ENCODE measurements at places on chromosomes 12 and 14.

- DNase-seq, result no peak
Measured at GRCh38 chr14:105166571-105167302, 1.8 kb downstream of the JAG2 start.

DNA sequence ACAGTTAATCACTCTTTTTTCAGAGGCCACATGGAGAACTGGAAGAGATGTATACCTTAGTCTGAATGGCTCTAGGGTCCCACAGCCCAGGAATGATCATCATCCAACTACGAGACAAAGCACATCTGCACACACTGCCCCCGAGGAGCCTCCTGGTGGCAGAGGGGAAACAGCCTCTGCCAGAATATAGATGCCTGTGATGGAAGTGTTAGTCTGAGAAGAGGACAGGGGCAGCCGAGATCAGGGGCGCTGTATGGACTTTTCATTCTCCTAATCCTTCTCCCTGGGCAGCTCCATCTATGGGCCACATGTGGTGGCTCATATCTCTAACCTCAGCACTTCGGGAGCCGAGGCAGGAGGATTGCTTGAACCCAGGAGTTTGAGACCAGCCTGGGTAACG lies 82.8 kb upstream of the CAPRIN2 start:
- no peak for DNase-seq

GRCh38 chr14:29671034-29671433 lies 256.6 kb downstream of the PRKD1 start:
- no peak for DNase-seq

DNA sequence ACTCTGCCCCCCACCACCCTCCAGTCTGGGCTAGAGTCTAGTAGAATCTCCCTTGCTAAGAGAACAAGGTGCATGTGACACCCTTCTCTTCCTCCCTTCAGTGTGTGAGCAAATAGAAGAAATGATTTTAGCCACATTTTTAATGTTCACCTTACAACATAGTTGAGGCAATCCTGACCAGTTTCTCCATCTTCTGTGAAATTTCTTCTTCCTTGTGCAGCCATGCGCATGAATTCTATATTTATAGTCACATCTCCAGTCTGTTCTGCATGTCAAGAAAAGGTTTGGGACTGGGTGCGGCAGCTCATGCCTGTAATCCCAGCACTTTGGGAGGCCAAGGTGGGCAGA lies 9.5 kb upstream of the LTA4H start:
- no peak for DNase-seq

DNA sequence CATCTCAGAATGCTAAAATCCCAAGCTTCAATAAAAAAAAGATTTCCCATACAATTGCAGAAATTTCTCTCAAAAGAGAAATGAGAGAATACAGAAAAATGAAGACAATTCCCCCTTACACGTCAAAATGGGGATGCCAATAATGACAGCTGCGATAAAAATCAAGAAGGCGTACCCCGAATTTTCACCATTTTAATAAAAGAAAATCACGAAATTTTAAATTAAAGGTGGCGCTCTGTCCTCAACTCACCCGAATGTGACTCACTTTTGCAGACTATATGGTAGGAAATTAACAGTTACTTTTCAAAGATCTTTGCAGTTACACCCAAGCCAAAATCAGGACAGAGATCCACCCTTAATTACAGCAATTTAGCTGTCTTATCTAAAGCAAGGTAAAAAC lies 2.1 kb downstream of the ATP2B1 start:
- DNase-seq, result no peak

DNA sequence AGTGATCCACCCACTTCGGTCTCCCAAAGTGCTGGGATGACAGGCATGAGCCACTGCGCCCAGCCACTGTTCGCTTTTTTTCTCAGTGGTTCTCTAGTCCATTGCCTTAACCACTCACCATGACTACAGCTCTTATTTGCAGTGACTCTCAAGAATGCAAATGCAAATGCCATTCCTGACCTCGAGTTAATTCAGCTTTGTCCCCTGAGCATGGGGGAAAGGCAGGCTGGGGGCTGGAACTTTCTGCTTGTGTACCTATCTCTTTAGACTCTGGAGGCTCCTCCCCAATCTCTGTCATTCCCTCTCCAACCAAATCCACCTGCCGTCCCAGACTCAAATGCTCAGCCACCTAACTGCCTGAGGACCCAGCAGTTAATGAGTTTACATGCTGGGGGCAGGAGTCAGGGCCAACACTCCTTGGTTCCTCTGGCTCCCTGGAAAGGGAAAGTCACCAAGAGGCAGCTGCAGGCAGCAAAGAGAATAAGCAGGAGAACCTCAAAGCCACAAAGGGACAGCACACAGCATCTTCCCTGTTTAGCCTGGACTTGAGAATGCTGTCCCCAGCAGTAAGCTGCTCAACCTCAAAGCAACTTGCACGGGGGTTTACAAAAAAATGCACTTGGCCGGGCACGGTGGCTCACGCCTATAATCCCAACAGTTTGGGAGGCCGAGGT lies 5.3 kb upstream of the HNF1A start:
- DNase-seq, result no peak

DNA sequence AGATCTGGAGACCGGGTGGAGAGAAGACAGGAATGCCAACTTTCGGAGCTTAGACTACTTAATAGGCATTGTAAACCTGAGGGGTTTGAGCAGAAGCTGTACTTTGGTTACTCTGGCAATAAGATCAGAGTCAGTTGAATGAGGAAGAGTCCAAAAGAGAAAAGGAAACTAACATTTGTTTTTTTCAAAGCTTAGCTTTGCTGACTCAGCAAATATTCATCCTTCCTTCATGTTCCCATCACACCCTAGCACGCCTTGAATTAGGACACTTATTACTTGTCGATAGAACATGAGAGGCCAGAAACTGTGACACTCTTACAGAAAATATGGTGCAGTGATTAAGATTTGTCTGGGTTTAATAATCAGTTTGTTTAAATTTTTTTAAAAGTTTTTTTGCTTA lies 266.9 kb upstream of the ATP2B1 start:
- DNase-seq, result no peak

GRCh38 chr12:80580254-80580653 lies 127.2 kb upstream of the MYF6 start:
- no peak for DNase-seq

- DNase-seq, result no peak
Measured at GRCh38 chr12:24759155-24759554, 189.7 kb downstream of the BCAT1 start.

GRCh38 chr14:69852531-69853321 lies 26.5 kb upstream of the SMOC1 start:
- no peak for DNase-seq

- DNase-seq, result no peak
Measured at GRCh38 chr12:102305486-102305885, 107.9 kb upstream of the PMCH start.

- no peak for DNase-seq
Measured at GRCh38 chr12:80867941-80868340, 69.8 kb downstream of the LIN7A start.

DNA sequence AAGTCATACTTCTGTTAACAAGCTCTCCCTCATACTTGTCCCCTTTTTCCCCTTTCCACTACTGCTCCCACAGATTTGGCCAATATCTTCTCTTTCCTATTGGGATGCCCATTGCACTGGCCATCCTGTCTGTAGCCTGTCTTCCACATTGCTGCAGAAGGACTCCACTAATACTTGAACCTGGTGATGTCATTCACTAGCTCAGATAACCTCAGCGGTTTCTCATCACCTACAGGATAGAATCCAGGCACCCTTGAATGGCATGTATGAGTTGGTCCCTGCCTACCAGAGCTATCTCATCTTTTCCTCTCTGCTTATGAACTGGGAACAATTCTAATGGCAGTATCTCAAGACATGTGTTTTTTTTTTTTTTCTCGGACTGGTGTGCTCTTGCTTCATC lies 84.6 kb downstream of the PTPRR start:
- DNase-seq, result no peak

GRCh38 chr14:73472185-73473114 lies 14.1 kb upstream of the NUMB start:
- no peak for DNase-seq

DNA sequence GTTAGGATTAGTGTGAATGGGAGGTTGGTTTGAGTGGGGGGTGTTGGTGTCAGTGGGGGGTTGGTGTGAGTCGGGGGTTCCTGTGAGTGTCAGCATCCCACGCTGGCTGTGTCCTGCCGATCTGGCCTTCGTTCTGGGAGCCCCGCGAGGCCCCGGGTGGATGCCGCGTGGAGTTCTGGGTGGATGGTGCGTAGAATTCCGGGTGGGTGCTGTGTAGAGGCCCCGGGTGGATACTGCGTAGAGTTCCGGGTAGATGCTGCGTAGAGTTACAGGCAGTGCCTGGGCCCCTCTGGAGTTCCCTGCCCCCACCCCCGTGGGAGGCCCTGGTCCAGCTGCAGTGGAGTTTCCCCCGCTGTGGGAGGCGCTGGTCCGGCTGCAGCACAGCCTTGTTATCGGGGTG lies 8.7 kb downstream of the NOC4L start:
- DNase-seq, result no peak

GRCh38 chr14:70558356-70558755 lies 23.6 kb upstream of the ADAM20 start:
- DNase-seq, result no peak

DNA sequence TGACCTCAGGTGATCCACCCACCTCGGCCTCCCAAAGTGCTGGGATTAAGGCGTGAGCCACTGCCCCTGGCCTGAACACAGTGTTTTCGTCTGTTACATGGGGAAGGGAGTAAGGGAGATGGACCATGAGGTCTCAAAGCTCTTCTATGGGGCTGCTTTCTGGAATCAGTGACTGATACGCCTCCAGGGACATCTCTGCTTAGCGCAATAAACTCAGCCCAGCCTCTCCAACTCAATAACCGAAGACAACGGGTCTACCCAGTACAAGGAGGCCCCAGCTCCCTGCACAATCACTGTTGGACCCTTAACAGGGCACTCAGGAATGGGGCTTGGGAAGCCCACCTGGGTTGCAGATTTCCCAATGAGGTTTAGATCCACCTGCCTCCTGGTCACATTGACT lies 42.6 kb upstream of the CHGA start:
- DNase-seq, result no peak
